Activated naive CD4-positive, alpha-beta T cell treated with anti-CD3 and anti-CD28 coated beads, Interleukin-2, amount 10 ng/mL, durations not matched to agents 5 hours and 36 hours (primary cell): ENCODE measurements at places on chromosomes 11 and 22. TPM values are rescaled to one million over a fixed set of nuclear protein-coding genes. Genes with fewer than 3 reads are reported as not detected.

The BARX2 gene
- total RNA-seq: not detected

The MIOX gene
- not detected for total RNA-seq

The RAB38 gene
- 0.82 TPM for total RNA-seq

The GSTT2B gene
- not detected for total RNA-seq
